ENCODE measurements at places on chromosomes 1 and 21.

GRCh38 chr1:43418858-43419257, 29.2 kb downstream of the SZT2 start:
- DNase-seq = no peak

DNA sequence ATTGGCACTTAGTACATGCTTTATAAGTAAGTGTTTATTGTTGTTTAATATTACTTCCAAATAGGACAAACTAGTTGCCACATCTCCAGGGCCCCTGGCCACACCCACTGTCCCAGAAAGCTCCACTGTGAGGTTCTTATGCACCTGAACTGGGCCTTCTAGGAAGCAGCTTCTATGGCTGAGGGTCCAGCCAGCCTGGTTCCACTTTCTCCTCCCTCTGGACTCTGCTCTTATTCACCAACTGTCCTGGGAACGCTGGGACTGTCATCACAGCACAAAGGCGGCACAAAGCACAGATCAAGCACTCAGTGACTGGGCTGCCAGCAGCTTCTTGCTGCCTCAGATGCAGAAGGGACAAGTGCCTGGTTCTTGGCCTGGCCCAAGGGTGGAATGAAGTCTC, 29.6 kb upstream of the ZNF648 start:
- no peak for DNase-seq

DNA sequence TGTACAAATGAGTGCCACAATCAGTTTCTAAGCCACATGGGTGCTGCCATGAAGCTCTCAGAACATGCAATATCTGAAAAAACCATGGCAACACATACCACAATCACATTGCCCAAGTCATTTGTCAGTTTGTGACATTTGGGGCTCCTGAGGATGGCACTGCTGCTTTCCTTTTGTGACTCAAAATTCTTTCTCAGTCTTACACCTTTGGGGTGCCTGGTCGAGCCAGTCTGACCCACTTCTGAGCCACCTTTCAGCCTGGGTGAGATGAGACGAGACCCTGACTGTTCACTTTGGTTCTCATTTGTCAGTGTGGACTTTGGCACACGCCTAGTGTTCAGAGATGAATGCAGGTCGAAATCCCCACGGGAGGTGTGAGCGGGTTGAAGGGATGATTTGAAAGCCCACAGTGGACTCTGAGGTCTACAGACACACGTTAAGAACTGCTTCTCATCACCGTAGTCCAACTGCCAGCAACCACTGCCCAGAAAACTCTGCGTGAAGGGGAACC, 8.0 kb downstream of the BATF3 start:
- no peak for DNase-seq

- DNase-seq = no peak
Measured at GRCh38 chr1:237894131-237894530, 3.4 kb upstream of the ZP4 start.

DNA sequence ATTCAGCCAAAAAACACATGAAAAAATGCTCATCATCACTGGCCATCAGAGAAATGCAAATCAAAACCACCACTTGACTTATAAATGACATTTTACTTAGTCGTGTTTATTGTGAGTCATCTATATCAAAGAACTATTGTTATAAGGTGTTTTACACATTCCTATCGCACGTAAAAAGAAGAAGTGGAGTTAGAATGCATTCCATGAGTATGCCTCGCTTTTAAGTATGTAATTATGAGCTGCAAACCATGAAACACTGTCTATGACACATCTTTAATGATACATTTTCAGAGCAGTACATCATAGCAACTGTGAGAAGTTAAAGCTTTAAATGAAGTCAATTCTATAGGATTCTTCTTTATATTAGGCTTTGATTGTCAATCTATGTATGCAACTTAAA, 614.3 kb upstream of the ADAMTS5 start:
- DNase-seq = no peak

DNA sequence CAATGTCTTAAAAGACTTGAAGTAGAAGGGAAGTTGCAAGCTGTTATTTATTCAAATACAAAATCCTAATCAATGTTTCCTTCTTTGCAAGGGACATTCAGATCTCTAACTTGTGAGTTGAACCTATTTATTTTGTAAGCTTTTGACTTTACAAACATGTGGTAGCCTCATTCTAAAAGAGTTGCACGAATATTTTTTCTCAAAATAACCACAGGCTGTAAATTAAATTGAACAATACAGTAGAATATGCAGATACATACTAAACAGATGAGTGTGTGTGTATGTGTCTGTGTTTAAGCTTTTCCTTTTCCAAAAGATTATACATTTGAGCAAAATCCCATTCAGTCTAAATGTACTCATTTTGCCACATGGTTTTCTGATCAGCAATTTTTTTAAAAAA, 4.8 kb upstream of the DYNLT5 start:
- DNase-seq = no peak
